ENCODE measurements at places on chromosomes 7 and 10.
A peak's percentile ranks its signal among the peaks of the same experiment; 100 is the strongest.

- DNase-seq, result peak; percentile 57
Measured at GRCh38 chr10:30413996-30414576, 19.9 kb upstream of the MAP3K8 start.

- no peak for DNase-seq
Measured at GRCh38 chr7:151623766-151624165, 104.1 kb upstream of the RHEB start.

DNA sequence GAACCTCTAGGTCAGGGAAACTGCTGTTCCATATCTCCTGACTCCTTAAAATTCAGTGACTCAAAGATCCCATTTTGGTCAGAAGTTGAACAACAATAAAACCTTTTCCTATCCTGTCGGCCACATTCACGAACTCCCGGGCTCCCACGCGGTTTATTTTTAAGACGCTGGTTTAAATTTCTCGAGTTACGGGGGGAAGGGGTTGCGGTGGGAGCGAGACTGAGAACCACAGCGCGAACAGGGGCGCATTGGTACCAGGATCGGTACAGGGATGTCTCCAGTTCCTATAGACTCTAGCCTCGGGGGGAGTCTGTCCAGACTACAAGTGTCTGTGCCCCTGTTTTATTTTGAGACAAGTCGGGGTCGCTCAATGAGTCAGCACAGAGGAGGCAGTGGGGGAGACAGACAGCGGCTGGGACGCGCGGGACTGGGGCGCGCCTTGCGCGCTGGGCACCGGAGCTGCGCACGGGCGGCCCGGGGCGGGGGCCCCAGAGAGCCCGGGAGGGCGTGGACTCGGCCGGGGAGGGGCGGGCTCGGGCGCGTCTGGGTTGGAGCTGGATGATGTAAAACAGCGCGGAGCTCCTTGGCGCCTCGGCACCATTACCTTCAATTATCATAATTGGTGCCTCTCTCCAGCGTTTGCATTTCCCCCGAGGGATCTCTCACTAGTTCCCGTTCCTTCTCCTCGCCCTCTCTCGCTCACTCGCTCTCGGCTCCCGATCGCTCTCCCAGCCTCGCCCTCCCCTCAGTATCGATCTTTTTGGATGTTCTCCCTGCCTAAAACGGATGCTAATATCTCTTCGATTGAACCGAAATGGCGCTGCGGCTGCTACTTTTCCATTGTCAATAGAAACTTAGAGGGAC is 8.7 kb upstream of the BAMBI start:
- peak; percentile 75 for DNase-seq

DNA sequence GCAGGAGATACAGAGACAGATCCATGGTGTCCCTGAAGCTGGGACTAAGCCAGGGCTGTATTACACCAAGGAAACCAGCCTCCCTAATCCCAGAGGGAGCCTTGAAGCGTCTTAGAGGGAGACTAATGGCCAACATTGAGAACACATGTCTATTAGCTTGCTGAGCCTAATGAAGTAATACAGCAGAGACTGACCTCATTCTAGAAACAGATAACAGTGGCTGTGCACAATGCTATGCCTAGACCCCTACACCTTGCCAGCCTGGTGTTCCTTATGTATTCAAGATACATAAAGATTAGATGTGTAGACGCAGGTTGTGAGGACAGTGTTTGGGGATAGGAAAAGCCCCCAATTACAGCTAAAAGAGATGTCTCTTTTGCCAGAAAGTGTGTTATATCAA is 19.1 kb downstream of the GRM8 start:
- no peak for DNase-seq

GRCh38 chr10:29415876-29416275 is 127.0 kb downstream of the LYZL1 start:
- no peak for DNase-seq

GRCh38 chr7:94700926-94701554 is 45.1 kb upstream of the SGCE start:
- no peak for DNase-seq
